ENCODE measurements at places on chromosomes 5 and 9.

DNA sequence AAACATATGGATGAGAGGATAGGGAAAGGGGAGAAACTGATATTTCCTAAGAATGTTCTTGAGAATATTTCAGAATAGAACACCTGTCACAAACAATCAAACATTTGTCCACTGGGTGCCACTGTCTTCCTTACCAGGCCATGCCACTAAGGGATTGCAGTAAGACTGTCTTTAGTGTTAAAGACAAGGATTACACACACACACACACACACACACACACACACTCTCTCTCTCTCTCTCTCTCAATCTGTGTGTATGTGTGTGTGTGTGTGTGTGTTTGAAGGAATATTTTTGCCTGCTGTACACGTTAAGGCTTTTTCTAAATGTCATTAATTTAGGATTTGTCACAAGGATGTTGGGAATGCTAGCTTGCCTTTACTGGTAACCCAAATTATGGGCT lies 54.4 kb downstream of the CCDC192 start:
- peak; percentile 1 for DNase-seq

DNA sequence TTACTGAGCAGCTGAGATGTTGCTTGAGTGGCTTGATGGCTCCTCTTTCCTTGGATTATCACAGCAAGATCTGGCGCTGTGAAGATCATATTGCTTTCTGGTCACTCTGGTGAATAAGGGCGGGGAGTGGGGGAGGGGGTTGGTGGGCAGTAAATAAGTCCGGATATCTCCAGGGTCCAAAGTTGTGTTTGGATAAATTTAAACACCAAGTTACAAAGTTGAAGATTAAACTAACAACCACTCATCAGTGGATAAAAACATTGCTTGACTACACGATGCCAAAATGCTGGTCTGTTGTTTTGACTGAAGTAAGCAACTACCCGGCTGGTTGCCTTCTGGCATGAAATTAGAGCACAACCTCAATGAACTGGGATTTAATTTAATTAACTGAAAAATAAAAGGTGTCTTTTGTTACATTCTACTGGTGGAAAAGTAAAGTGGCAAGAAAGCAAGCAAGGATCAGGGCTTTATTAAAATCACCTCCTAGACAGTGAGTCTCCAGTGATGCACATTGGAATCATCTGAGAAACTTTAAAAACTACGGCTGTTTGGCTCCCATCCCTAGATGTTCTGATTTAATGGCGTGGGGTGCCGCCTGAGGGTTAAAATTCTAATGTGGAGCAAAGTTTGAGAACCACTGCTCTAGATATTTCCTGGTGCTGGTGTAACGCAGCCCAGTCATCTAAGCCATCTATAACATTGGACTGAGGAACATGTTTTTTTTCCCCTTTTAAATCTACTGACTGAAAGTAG lies 86.7 kb upstream of the AGXT2 start:
- no peak for DNase-seq

DNA sequence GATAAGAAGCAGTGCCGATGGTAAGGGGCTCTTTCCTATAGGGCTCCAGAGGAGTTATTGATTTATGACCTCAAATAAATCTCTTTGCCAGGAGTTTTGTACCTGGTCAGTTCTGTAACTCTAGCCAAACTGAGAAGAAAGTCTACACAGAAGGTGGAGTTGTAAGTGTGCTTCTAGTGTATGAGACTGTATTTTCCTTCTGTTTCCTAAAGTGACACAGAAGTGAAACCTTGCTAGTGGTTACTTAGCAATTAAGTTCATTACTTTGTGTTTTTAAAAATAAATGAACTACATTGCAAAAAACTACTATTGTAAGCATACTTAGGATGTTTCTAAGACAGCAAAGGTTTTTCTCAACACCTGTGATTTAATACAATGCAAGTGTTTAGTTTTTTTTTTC lies 48.7 kb upstream of the ACTBL2 start:
- no peak for DNase-seq

- no peak for DNase-seq
These were observed 59.0 kb upstream of the PALM2AKAP2 start for GRCh38 chr9:109721001-109721400.

DNA sequence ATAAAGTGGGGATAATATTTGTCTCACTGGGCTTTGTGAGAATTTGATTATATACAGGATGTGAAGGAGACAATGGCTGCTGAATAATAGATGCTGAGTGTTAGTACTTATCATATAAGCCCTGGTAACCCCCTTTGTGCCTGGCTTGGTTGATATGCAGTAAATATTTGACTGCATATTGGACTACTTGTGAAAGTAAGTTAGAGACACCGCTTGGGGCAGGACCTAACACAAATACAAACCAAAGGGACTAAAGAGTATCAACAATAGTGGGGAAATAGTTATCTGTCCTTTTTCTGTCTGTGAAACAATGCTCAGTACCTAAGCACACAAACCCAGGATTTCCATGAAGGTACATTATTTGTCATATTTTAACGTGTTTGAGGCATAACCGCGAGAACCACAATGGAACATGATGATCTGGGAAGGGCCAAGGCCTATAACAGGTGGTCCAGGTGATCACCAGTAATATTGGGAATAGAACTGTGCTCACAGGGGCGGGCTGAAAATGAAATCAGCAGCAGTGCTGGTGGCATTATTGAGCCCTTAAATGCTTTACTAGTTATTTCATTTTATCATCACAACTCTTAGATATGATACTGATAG lies 138.2 kb upstream of the SMARCA2 start:
- no peak for DNase-seq

GRCh38 chr5:133848341-133848811 lies 120.0 kb downstream of the C5orf15 start:
- DNase-seq, result no peak

DNA sequence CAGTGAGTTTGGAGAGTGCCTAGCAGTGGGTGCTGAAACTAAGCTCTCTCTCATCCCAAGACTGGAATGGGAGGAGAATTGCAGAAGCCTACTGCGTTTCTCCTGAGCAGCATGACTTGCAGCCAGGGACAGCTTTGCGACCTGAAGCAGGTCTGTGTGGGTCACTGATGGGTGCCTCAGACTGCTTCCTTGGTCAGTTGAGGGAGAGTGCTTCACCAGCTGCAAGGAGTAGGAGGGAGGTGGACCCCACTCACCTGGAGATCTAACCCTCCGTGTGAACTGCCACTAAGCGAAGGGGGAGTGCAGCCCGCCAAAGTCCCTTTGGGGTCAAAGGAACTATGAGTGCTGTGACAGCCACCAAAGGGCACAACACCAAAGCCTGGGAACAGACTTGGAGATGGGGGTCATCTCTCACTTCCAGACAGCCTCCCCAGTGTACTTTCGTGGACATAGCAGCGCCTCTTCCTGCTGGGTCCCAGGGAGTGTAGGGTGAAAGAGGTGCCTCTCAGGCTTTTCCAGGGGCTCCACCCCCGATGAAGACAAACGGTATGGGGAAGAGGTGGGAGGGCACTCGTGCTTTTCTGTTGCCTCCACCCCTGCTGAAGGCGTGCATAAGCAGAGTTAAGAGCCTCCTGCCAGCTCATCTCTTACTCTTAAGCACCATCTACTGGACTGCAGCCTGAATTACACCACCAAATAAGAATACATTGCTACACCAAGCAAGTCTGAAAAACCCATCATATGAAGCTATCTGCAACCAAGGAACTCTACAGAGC lies 34.3 kb upstream of the MACIR start:
- peak; percentile 53 for DNase-seq

- DNase-seq, result no peak
These were observed 19.6 kb downstream of the PRUNE2 start for GRCh38 chr9:76886318-76886717.

DNA sequence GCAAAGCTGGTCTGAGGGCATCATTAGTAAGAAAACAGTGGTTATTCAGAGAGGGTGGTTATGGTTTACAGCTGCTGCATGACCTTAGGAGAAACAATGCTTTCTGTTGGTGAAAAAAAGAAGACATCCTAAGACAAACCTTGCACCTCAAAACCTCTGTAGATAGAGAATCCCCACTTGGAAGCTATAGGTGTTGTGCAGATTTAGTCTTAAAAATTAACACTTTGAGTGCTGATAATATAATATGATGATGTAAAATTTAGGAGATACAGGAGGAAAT lies 1.4 kb upstream of the PTTG1 start:
- DNase-seq, result no peak

GRCh38 chr9:118473521-118473920 lies 769.3 kb downstream of the TLR4 start:
- no peak for DNase-seq

- DNase-seq, result no peak
These were observed 85.5 kb upstream of the MAP1B start for GRCh38 chr5:72021651-72022357.

GRCh38 chr5:27748847-27749246 lies 710.5 kb upstream of the CDH9 start:
- no peak for DNase-seq

DNA sequence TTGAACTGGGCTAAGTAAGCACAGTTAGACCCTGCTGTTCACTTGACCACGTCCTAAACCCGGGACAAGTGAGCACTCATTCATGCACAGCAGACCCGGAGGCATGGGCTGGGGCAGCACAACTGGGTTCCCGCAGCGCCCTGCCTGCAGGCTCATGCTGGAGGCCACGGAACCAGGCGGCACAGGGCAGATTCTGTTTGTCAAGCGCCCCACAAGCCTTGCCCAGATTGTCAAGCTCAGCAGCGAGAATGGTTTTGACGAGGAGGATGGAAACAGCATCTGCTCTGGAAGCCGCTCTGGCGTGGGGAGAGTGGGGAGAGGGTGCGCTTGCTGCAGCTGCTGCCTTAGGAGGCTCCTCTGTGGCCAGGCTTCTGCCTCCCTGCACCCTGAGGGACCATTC lies 32.7 kb downstream of the PRRT1B start:
- DNase-seq, result no peak

DNA sequence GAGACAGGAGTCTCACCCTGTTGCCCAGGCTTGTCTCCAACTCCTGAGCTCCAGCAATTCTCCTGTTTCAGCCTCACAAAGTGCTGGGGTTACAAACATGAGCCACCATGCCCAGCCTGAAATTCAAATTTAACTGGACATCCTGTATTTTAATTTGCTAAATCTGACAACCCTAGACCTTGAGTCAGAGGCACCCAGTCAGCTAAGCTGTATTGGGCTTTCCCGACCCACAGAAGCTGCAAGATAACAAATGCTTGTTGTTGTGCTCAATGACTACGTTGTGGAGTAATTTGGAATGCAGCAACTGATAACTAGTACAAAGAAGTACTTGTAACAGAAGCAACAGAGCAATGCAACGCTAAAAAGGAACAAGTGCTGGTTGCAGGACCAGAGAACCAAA lies 533.1 kb downstream of the NTRK2 start:
- DNase-seq, result no peak

GRCh38 chr9:117120061-117120460 lies 294.8 kb downstream of the ASTN2 start:
- no peak for DNase-seq

- no peak for DNase-seq
These were observed 126.2 kb downstream of the BASP1 start for GRCh38 chr5:17343675-17344074.

- DNase-seq, result no peak
These were observed 95.5 kb downstream of the LMX1B start for GRCh38 chr9:126709241-126709640.

GRCh38 chr5:160448886-160449285 lies 27.2 kb downstream of the PTTG1 start:
- DNase-seq, result no peak

DNA sequence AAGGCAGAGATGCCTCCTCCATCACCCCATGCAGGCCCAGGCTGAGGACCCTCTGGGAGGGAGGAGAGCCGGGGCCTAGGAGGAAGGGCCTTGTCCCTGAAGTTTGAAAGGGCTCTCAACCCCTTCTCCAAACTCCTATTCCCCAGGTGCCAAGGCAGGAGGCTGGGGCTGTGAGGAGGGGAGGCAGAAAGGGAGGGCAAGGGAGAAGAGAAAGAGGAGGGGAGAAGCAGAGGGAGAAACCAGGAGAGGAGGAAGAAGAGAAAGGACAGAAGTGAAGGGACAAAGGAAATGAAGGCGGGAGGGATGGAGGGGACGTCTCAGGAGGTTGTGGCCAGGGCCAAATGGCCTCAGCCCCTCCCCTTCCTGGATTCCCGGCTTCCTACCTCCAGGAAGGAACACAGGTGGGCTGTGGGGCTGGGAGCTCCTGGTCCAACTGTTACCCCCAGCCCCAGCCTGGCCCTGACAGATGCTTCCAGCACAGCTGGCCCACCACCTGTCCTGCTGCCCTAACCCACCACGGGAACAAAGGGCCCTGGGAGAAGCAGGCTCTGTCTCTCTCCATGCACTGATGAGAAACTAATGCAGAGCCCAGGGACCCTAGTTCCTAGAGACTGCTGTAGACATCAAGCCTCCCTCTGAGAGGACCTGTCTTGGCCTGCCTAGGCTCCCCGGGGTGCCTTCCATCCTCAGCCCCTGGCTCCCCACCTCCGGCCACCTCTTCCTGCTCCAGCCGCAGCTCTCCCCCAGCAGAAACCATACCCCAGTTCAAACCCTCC lies 3.5 kb downstream of the DBN1 start:
- DNase-seq, result no peak

DNA sequence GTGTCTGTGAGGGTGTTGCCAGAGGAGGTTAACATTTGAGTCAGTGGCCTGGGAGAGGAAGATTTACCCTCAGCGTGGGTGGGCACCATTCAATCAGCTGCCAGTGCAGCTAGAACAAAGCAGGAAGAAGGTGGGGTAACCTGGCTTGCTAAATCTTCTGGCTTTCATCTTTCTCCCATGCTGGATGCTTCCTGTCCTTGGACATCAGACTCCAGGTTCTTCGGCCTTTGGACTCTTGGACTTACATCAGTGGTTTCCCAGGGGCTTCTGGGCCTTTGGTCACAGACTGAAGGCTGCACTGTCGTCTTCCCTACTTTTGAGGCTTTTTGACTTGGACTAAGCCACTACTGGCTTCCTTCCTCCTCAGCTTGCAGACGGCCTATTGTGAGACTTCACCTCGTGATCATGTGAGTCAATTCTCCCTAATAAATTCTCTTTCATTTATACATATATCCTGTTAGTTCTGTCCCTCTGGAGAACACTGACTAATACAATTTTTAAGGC lies 38.1 kb downstream of the PBX3 start:
- peak; percentile 0 for DNase-seq
